ENCODE measurements at places on chromosomes 2 and 18. TPM values are rescaled to one million over a fixed set of nuclear protein-coding genes. Genes with fewer than 3 reads are reported as not detected.

GRCh38 chr2:227576110-227576509 is 22.6 kb upstream of the SCYGR2 start:
- no peak for DNase-seq

GRCh38 chr2:157761520-157761919 is 114.6 kb downstream of the ACVR1 start:
- no peak for DNase-seq

- DNase-seq, result no peak
These were observed 862.3 kb upstream of the POU3F3 start for GRCh38 chr2:103991591-103991990.

GRCh38 chr2:186349508-186349907 is 136.6 kb upstream of the ZC3H15 start:
- DNase-seq, result no peak

DNA sequence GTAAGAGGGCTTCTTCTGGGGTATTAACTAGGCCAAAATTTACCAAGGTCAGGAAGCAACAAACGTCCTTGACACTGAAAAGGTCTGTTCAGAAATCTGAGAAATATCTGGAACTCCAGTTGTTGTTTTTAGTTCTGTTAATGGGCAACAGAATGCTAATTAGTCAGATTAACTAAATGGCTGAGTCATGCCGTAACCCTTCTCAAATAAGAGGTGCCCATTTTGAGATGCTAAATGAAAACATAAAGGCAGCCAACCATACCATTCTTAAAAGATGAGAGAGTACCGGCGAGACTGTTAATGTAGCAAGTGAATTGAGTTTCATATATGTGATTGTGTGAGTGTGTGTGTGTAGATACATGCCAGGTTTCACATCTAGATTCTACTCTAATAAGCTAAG is 147.9 kb upstream of the GAREM1 start:
- no peak for DNase-seq

GRCh38 chr2:102021779-102022178 is 30.0 kb downstream of the IL1R2 start:
- no peak for DNase-seq

DNA sequence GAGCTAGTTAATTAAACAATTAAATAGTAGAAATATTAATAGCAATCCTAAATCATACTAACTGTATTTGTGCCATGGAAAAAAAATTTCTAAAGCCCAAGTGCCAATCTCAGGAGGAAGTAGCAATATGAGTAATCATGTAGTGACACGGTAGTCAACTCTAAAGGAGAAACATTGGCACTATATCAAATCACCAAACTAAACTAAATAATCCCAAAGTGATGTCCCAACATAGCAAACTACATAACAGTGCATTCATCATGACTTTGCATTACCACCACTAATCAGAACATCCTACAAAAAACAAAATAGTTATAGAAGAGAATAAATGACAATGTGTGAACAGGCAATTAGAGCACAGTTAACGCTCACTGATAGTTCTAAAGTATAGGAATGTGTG is 195.1 kb downstream of the EXOC6B start:
- DNase-seq, result no peak

- no peak for DNase-seq
These were observed 75.6 kb downstream of the MOB4 start for GRCh38 chr2:197591339-197592072.

- DNase-seq, result no peak
These were observed 92.6 kb downstream of the VAPA start for GRCh38 chr18:10006311-10006893.

GRCh38 chr2:85199698-85200097 is 66.5 kb downstream of the TCF7L1 start:
- no peak for DNase-seq

- no peak for DNase-seq
These were observed 40.0 kb upstream of the ITGA6 start for GRCh38 chr2:172387361-172387760.

GRCh38 chr2:62147610-62148301 is 48.2 kb upstream of the B3GNT2 start:
- DNase-seq, result no peak

DNA sequence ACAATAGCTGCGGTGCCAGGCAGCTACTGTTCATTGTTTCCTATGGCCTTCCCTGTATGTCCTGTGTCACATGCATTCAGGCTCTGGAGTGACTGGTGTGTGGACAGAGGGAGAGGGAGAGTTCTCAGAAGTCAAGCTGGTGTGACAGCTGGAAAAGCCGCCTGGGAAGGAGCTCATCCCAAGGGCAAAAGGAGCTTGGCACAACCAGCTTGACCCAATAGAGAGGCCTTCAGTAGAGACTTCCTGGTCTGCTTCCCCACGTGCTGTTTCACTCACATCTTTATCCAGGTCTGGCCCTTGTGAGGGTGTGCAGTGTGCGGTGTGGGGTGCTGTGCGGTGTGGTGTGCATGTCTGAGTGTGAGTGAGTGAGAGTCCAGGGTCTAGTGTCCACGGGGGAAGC is 11.1 kb upstream of the NT5DC4 start:
- no peak for DNase-seq

DNA sequence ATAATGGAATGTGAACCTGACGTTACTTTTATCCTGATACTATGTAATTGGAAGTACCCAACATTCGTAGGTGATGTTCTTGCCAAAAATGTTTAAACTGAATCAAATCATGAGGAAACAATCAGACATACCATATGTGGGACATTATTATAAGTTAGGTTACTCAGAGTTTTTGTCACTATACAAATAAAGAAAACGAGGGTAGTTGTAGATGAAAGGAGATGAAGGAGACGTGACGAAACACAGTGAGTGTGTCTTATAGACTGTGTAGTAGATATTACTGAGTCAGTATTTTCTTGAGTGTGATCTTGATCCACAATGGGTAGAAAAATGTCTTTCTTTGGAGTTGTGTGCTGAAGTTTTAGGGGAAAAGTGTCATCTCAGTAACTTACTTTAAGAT is 176.8 kb downstream of the ZNF407 start:
- no peak for DNase-seq

The CBLN2 gene
- polyA plus RNA-seq, result 8.0 TPM

The SLC20A1 gene
- 40.9 TPM for polyA plus RNA-seq

The KCMF1 gene
- 62.4 TPM for polyA plus RNA-seq

The CTAGE1 gene
- polyA plus RNA-seq, result not detected

The TRIM54 gene
- 3.6 TPM for polyA plus RNA-seq

The GPR35 gene
- polyA plus RNA-seq, result 1.2 TPM

The CYP27C1 gene
- polyA plus RNA-seq, result 6.3 TPM

The PCBP1 gene
- polyA plus RNA-seq, result 260 TPM

The ST8SIA5 gene
- 0.61 TPM for polyA plus RNA-seq

The ARHGEF4 gene
- 6.5 TPM for polyA plus RNA-seq

The SULT1C4 gene
- 42.6 TPM for polyA plus RNA-seq

Measured in right renal cortex interstitium (tissue), 3 donors.